AG20443 (cell line): ENCODE measurements at places on chromosomes 13 and 19.

GRCh38 chr13:45219123-45219891 is 18.5 kb upstream of the KCTD4 start:
- no peak for DNase-seq

DNA sequence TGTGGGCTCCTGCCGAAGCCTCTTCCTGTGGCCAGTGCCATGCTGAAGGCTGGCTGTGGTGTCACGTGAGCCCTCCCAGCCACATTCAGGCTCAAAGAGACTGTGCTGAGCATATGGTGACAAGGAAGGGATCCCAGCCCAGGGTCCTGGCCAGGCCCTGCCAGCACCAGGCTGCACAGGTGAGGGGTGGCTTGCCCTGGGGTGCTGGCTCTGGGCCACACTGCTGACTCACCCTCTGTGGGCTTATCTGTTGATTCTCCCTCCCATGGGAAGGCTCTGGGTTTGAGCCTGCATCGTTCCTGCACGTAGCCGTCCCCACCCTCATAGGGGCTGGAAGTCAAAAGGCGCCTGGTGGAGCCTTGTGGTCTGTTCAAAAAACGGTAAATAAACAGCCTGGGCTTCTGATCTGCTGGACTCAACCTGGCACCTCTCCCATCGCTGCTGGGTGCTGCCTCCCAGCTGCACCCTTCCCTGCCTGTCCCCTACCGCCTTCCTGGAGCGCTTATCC is 31.1 kb downstream of the DNM2 start:
- DNase-seq, result peak; percentile 28

- peak; percentile 79 for DNase-seq
Measured at GRCh38 chr13:46296115-46296822, 84.5 kb downstream of the LRRC63 start.

DNA sequence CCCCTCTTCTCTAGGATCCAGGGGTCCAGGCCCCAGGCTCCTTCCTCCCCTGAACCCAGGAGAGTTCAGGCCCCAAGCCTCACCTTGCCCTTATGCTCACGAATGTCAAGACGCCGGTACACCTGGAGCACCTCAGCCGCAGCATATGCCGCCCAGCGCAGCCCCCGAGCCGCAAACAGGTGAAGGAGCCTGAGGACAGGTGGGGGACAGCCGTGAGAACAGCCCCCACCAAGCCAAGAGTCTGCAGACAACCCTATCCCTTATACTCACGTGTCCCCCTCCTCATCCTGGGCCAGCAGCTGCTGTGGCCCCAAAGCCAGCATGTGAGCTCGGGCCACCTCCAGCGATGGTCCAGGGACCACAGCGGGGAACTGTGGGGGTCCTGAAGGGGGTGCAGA is 3.7 kb downstream of the NFKBID start:
- no peak for DNase-seq

GRCh38 chr19:27997069-27997468 is 1215.9 kb downstream of the UQCRFS1 start:
- no peak for DNase-seq

DNA sequence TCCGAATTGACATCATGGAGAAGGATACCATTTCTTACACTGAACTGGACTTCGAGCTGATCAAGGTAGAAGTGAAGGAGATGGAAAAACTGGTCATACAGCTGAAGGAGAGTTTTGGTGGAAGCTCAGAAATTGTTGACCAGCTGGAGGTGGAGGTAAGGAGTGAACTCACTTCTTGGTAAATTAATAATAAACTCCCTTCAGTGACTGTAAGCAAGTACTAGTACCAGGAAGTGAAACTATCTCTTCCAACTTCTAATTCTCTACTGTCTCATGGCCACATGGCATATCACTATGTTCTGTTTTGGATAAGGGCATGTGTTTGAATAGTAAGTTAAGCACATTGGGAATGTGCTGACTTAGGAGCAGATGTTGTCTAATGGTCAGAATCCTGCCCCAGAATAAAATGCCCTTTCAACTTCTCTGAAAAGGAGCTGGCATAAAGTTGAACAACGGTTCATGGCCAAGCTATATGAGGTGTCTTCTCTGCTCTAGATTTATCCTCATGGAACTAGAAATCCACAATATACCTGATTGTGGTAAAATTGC is 13.4 kb downstream of the OLFM4 start:
- DNase-seq, result no peak

DNA sequence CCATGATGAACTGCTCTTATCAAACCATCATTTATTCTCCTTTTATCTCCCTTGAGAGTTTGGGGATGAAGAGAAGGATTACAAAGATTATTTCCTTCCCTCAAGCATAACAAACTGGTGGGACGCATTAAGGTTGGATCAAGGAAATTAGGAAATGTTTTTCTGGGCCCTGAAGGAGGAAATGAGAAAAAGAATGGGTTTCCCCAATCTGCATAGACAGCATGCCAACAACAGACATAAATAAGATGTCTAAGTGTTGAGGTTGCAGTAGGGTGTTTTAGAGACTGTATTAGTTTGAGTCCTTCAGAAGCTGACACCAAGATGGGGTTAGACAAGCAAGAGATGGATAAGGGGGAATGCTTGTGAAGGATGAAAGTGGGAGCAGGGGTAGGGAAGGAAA is 7.3 kb downstream of the EPSTI1 start:
- no peak for DNase-seq

DNA sequence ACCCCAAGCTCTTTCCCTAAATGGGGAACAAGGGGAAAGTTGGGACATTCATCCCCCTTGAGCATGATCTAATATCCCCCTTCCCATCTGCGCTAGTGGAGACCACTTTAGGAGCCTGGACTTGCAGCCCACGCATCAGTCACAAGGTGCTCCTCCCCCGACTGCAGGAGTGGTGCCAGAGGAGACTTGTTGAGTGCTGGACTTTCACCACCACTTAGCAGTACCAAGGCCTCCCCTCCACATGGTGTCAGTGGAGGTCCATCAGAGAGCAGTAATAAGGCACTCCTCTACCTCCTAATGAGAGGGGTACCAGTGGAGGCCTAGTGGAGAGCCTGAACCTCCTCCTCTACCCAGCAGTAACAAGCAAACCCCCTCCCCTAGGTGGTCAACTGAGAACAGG is 22.5 kb downstream of the CAB39L start:
- no peak for DNase-seq

DNA sequence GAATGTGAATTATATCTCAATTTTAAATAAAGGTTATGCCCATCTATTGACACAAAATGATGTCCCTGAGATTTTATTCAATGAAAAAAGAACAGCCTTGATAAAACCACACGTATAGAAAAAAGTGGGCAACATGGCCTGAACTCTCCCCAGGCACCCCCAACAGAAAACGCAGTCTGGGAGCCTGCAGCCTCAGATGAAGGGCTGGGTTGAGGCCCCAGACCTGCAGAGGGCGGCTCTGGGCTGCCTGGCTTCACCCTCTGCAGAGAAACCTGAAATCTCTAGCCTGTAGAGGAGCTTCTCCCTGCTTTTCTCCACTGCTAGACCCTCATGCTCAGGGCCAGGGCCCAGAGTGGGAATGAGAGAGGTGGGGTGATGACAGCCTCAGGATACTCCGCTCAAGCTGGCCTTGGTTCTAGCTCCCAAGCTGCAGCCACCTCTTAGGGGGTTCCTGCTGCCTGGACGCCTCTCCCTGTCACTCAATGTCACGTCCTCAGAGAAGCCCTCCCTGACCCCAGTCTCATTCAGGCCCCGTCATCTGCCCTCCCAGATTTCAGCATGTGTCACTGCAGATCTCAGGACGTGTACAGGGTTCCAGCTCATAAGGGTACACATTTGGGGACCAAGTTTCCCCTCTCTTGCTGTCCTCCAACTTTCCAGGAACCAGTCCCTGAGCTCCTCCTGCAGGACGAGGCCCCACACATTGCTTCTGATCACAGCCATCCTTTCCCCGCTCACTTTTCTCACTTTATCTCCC is 1.8 kb downstream of the MBD3 start:
- no peak for DNase-seq

DNA sequence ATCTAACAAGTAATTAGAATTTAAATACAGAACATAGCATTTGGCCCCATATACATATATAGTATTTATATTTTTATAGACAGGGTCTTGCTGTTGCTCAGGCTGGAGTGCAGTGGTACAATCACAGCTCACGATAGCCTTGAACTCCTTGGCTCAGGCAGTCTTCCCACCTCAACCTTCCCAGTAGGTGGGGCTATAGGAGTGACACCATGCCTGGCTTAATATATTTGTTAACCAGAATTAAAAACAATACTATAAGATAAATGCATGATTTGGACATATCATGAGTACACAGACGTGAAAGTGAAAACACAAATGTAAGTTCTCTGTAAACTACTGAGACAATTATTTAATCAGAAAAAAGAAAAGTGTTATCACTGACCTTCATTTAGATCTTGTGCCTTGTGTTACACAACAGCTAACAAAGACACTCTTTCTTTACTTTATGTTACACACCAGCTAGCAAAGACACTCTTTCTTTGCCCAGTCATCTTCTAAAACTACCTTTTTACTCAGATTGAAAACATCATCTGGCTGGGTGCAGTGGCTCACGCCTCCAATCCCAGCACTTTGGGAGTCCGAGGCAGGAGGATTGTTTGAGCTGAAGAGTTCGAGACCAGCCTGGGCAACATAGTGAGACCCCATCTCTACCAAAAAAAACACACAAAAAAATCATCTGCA is 22.6 kb downstream of the CARS2 start:
- no peak for DNase-seq

DNA sequence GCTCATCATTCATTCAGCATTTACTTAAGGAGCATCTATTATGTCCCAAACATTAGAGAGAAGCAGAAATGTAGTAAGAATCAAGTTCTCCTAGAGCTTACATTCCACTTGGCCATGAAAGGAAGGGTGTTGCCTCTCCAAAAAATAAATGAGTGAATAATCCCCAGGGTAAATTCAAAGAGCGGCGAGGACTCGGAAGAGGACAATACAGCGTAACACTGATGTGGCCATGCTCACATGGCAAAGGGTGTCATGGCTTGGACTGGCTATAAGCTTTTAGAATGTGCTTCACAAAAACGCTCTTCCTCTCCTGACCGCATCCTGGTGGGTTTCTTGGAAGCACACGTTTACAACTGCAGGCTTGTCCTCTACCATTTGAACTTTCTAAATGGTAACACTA is 290.2 kb downstream of the IRS2 start:
- DNase-seq, result no peak

DNA sequence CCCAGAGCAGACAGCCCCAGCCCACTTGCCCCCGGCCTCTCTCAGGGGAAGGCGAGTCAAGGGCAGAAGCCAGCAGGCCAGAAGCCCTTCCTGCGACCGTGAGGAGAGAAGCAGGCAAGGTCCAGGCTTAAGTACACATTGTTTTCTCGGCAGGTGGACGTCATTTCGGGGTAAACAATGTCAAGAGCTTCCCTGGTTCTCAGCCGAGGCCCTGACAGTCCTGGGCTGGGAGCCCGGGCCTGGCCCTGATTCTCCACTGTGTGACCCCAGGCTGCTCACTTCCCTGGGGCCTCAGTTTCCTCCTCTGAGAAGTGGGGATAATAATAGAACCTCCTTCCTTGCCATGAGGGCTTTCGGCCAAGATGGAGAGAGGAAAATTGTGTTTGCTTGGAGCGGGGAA is 19.4 kb downstream of the PLVAP start:
- DNase-seq, result no peak

DNA sequence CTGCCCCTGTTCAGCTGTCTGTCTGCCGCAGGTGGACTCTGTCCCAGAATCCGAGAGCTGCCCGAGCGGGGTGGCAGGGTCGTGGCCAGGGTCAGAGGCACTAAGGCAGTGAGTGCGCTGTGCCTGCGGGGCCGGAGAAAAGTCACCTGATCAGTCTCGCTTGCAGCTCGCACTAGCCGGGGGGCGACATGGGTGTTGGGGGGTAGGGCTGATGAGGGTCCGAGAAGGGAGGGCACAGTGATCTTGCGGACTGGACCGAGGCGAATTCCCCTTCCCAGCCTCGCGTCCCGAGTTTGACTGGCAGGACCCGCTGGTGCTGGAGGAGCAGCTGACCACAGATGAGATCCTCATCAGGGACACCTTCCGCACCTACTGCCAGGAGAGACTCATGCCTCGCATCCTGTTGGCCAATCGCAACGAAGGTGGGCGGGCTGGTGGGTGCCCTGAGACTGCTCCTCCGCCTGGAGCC is 627 bp downstream of the GCDH start:
- DNase-seq, result no peak

- no peak for DNase-seq
Measured at GRCh38 chr13:72561791-72562190, 165.6 kb downstream of the MZT1 start.

GRCh38 chr13:39341251-39341650 is 261.7 kb downstream of the LHFPL6 start:
- DNase-seq, result no peak

GRCh38 chr19:33812388-33813330 is 16.0 kb downstream of the KCTD15 start:
- no peak for DNase-seq

- DNase-seq, result no peak
Measured at GRCh38 chr13:22589880-22590279, 590.9 kb upstream of the SGCG start.

DNA sequence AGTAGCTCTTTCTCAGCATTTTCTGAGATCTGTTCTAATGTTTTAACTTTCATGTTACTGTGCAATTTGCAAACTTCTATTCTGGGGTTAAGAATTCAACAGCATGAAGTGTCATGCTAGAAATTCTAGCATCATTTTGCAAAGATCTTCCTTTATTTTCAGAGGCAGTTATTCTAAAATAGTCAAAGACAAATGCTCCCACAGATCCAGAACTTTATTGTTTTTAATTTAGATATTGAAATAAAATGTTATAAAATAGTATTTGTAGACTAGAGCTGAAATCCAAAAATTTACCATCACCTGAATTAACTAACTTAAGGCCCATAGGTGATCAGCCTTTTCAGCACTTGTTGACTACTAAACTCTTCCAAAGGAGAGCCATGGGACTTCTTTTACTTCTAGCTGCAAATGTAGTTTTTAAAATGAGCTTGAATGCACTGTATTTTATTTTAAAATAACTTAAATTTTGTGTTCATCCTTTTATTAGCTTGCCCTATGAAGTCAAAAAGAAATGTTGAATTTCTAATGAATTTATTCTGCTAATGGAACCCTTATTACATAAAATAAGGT is 3.2 kb downstream of the MAB21L1 start:
- DNase-seq, result no peak

DNA sequence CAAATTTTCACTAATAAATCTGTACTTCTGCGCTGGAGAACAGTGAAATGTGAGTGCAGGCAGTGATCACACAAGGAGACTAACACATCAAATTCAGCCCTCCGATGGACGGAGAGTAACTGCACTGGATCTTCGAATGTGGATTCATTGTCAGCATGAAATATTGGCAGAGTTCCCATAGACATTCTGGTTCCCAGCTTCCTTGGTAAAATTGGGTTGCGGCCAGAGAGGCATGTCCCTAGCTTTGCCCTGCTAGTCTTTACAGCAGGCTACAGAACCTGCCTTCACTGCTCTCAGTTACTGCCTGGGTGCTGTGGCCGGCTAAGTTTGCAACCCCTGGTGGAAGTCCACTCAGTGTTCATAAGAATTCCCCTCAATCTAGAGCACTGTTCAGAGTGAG is 32.3 kb upstream of the UQCRFS1 start:
- DNase-seq, result no peak

DNA sequence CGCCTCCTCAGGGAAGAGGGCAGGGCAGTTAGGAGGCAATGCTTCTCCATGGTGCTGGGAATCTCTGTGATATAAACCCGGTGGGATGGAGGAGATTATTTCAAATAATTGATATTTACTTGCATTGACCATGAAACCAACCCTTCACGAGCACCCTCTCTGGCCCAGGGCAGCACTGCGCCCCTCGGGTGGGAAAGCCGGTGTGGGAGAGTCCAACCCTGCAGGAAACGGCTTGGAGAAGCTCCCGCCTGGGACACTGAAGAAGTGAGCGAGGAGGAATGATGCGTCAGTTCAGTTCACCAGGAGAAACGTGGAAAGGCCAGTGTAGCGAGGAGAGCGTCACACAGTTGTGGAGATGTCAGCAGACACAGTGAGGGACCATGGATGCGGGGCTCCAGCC is 99.9 kb downstream of the COL4A2 start:
- DNase-seq, result no peak
